ENCODE measurements at places on chromosomes 5 and 9.

DNA sequence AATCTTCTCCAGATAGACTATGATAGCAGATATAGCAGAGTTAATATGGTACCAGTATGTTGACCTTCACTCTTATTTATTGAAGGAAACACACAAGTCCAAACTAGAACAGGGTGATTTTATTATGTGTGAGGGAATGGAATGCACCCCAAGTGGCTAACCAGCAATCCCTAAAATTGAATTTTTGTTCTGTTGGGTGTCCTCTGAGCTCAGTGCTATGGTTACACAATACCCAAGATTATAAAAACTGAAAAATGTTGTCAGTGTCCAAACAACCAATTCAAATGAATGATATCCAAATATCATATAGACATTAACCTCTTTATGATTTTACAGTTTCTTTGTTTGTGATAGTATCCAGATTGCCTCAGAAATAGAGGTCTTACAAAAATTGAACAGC is 60.9 kb downstream of the NNT start:
- DNase-seq = no peak

- no peak for DNase-seq
Measured at GRCh38 chr9:134371731-134372130, 45.5 kb downstream of the RXRA start.

GRCh38 chr9:125861405-125862058 is 114.4 kb downstream of the PBX3 start:
- no peak for DNase-seq

DNA sequence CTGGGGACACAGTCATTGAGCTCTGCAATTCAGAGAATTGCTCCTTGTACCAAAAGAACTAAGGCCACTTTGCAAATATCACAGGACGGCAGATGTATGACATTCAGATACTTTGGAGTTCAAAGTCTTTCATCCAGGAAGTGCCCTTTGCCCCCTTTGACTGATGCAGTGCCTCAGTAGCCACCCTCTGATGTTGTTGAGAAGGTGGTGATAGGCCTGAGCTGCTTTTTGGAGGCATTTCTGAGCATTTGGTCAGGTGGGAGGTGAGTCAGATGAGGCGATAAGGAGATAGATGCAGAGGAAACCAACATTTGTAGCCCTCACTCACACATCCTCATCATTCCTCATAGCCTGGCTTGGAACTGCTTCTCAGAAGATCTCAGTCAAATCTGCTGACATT is 63.4 kb downstream of the ANGPTL2 start:
- DNase-seq = no peak

- DNase-seq = no peak
Measured at GRCh38 chr5:97618721-97619120, 435.7 kb upstream of the RIOK2 start.

- no peak for DNase-seq
Measured at GRCh38 chr9:34465468-34465867, 6.9 kb downstream of the DNAI1 start.

DNA sequence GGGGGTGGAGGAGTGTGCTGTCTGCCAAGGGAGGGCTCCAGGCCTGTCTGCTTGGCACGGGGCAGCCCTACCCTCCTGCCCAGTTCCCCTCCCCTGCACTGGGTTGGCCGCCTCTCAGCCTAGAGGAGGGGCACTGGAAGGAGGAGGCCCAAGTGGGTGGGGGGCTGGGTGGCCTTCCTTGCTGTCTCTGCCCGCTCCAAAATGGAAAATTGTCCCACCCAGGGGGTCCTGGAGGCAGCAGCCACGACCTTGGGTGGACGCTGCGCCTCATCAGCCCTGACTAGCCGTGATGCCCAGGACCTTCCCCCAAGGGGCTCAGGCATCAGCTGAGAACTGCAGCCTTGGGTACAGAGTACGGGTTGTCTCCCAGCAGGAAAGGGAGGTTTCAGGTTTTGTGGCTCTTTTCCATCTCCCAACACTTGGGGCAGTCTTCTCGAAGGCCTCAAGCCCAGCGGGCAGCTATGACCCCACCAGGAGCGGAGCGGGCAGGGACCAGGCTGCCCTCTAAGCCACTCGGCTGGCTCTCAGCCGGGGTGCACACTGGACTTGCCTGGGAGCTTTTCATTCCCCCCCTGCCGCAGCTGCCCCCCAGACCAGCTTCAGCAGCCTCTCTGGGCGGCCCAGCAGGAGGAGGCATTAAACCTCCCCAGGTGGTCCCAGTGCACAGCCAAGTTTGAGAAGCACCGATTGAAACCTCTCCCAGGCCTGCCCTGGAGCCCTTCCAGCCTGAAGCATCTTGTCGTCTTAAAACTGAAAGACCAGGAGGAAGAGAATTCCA is 20.6 kb downstream of the NTNG2 start:
- DNase-seq = no peak

DNA sequence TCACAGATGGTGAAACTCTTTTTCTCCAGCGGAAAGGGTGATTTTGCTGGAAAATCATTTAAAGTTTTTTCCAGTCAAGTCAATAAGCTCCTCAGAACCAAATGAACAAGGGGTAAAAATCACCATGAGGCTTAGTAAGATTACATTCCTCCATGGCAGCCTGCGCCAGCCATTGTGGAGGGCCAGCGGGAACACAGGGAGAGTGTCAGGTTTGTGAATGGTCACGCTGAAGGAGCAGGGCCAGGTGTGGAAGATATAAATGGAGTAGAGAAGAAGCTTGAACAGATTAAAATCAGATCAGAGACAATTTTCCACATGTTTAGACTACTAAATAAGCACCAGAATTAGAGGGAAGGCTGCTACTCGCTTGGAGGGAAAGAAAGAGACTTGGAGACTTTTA is 208.8 kb downstream of the NR3C1 start:
- no peak for DNase-seq

- DNase-seq = no peak
Measured at GRCh38 chr5:17315710-17316221, 98.3 kb downstream of the BASP1 start.

- no peak for DNase-seq
Measured at GRCh38 chr5:111805071-111805470, 48.1 kb upstream of the NREP start.

- DNase-seq = no peak
Measured at GRCh38 chr9:121741228-121741918, 89.9 kb downstream of the DAB2IP start.

DNA sequence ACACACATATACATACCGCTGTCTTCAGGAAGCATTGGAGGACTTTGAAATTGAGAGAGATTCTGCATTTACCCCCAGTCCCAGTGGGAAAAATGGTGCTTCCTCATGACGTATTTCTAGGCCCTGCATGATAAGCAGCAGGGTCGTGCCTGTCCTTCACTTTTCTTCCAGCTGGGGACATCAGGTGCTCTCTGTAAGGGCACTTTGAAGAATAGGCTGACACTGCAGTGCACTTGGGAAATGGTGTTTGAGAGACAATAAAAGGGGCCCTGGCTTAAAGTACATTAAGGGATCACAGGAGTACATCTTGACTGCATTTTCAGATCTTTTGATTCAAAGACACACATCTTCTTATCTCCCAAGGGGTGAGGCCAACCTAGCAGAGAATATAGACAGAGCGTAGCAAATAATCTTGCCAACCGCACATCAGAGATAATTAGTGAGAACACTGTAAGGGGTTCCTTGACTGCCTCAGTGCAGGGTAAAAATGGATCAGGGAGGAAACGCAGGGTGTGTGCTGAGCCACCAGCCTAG is 437.9 kb downstream of the CSNK1G3 start:
- no peak for DNase-seq

GRCh38 chr5:9587135-9587534 is 41.3 kb upstream of the SEMA5A start:
- no peak for DNase-seq

DNA sequence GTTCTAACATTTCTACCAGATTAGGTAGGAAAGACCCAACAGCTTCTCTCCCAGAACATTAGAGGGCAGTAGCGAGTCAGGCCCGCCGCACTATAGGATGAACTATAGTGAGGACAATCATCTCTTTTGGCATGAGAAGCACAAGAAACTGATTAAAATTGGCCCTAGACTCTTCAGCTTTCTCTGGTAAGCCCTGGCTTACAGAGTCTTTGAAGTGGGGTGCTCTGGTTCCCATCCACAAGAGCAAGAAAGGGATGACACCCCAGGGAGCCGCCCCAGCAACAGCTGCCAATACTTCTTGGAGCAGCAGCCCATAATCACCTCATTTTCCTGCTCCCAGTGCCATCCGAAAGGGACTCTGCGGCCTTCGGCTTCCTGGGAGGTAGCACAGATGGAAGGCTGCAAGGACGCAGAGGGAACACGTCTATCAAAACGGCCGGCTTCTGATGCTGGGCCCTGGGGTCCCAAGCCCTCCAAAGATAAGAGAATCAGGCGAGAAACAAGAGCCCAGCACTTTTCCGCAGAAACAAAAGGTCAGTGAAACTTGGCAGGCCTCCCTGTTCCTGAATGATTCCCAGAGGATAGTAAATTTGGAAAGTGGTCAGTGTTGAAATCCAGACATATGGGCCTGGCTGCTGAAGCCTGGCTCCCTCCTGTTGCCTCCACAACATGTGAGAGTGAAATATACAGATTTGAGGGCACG is 69.3 kb downstream of the HSD17B3 start:
- peak; percentile 10 for DNase-seq

GRCh38 chr9:8221462-8221861 is 421.9 kb upstream of the DMAC1 start:
- DNase-seq = no peak

- no peak for DNase-seq
Measured at GRCh38 chr5:144844086-144844485, 673.4 kb downstream of the KCTD16 start.

- no peak for DNase-seq
Measured at GRCh38 chr5:32410630-32411029, 33.9 kb downstream of the ZFR start.

GRCh38 chr9:105299190-105299854 is 54.9 kb downstream of the SLC44A1 start:
- no peak for DNase-seq

- no peak for DNase-seq
Measured at GRCh38 chr5:55920784-55921183, 69.6 kb downstream of the IL31RA start.

- DNase-seq = peak; percentile 70
Measured at GRCh38 chr5:160260881-160261815, 31.8 kb downstream of the FABP6 start.

DNA sequence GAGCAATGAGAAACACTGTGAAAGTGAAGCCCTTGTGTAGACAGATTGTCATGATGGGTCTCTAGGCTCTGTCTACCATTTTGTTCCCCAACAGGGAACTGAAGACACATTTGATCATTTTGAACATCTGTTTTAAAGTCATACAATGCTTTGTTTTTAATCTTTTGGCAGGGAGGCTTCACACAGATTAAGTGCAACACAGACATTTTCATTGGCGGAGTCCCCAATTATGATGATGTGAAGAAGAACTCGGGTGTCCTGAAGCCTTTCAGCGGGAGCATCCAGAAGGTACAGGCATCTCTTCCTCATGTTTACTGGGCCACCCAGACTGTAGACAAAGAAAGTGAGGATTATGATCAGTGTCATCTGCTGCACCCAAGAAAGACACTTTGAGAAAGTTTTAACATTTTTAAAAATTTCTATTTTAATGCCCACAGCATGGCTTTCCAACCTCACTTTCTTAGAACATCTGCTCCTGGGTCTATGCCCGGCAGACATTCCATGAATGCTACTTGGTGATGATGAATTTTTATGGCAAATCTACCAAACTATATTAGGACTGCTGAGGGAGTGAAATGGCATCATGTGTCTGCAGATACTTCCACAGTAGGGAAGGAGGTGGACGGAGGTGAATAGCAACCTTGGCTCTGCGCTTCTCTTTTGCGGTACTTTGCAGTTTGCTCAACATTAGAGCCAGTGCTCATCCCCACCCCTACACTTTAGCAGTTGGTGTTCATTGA is 121.3 kb downstream of the LIFR start:
- DNase-seq = no peak

GRCh38 chr5:8317335-8317734 is 448.4 kb downstream of the MTRR start:
- DNase-seq = no peak

DNA sequence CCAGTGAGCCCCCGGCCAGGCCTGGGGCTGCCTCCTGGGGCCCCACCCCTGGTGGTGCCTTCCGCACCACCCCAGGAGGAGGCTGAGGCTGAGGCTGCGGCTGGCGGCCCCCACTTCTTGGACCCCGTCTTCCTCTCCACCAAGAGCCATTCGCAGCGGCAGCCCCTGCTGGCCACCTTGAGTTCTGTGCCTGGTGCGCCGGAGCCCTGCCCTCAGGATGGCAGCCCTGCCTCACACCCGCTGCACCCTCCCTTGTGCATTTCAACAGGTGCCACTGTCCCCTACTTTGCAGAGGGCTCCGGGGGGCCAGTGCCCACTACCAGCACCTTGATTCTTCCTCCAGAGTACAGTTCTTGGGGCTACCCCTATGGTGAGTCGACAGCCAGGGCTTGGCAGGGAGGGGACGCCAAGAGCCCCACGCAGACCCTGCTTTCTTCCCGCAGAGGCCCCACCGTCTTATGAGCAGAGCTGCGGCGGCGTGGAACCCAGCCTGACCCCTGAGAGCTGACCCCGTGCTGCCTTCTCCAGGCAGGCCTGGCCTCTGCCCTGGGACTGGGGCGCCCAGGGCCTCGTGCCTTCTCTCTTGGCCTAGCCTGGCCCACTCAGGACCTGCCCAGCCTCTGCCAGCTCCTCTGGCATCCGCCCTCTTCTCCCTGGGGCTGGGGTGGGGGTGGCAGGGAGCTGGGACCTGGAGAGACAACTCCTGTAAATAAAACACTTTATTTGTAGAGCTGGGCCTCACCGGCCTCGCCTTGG is 4.0 kb upstream of the EHMT1 start:
- no peak for DNase-seq

- no peak for DNase-seq
Measured at GRCh38 chr9:89354471-89354870, 36.2 kb downstream of the SECISBP2 start.

- DNase-seq = no peak
Measured at GRCh38 chr5:33523208-33523771, 82.5 kb downstream of the TARS1 start.

GRCh38 chr5:176386491-176386890 is 1.9 kb downstream of the NOP16 start:
- DNase-seq = no peak

GRCh38 chr5:51271261-51271660 is 112.0 kb upstream of the ISL1 start:
- no peak for DNase-seq

GRCh38 chr5:151239237-151239861 is 13.6 kb upstream of the GM2A start:
- peak; percentile 69 for DNase-seq

DNA sequence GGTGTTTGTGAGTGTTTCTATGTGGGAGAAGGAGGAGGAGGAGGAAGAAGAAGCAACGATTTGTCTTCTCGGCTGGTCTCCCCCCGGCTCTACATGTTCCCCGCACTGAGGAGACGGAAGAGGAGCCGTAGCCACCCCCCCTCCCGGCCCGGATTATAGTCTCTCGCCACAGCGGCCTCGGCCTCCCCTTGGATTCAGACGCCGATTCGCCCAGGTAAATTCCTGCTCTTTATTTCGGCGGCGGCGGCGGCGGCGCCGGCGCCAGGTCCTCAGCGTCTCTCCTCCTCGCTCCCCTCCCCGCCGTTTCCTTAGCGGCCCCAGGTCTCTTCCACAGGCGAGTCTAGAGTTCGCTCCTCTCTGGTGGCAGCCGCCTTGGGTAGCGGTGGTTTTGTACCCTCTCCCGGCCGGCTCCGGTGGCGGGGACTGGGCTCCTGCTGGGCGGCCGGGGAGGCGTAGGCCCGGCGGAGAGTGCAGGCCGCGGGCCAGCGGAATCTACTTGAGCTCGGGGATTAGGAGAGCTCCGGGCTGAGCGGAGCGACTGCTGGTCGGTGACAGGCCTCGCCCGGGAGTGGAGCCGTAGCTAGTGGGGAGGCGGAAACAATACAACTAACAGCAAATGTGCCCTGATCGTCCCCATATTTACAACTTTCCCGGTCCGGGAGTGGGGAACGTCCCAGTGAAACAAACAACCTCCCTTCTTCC is 547 bp downstream of the NIPBL start:
- DNase-seq = peak; percentile 60

- no peak for DNase-seq
Measured at GRCh38 chr5:127256886-127257597, 33.6 kb upstream of the MEGF10 start.
